ENCODE measurements at places on chromosomes 6 and 20.

GRCh38 chr6:45447716-45448115, 70.0 kb upstream of the SUPT3H start:
- no peak for DNase-seq

DNA sequence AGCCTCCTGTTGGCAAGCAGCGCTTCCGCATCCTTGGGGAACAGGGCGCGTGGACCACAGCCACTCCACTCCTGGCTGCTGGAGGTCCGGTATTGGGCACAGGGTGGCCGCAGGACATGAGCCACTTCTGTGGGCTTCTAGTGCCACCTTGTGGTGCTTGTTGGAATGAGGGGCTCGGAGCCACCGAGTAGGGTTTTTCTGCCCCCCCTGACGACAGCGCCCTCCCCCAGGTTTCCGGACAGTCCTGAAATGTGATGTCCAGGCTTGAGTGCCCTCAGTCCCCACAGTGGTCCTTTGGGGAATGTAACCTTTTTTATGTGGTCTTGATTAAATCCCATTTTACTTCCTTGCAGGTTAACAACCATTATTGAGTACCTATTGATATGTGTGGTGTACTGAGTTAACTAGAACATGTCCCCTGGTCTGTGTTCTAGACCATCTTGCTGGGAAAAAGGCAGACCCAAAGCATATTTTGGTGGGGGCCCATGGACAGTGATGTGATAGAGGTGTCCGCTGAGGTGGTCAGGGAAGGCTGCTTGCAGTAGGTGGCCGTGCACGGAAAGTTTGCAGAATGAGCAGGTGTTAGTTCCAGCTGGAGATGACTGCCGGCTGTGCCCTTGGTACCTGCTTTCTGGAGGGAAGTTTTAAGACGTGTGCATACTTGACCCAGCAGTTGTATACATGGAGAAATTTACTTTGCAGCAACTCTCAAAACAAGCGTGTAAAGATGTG, 70.0 kb downstream of the PTPN1 start:
- DNase-seq, result peak; percentile 52

GRCh38 chr20:1651268-1652058, 6.1 kb downstream of the SIRPG start:
- no peak for DNase-seq

DNA sequence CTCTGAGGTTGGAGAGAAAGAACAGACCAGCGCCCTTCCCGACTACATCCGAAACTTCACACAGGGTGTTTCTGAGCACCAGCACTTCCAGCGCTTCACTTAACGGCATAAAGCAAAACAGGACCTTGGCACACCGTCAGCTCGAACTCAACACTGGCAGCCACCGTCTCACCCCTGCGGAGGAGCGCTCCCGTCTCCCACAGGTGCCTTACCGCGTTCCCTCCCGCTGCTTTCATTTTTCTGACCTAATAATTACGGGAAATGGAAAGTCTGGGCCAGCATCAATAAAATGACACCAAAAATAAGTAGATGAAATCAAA, 37.7 kb upstream of the SYNJ2 start:
- DNase-seq, result no peak

GRCh38 chr6:34052071-34052825, 93.6 kb downstream of the GRM4 start:
- no peak for DNase-seq

GRCh38 chr6:79438030-79438429, 99.2 kb downstream of the LCA5 start:
- DNase-seq, result no peak

- DNase-seq, result no peak
Observed at GRCh38 chr20:49310705-49311104, 32.8 kb upstream of the ZNFX1 start.

DNA sequence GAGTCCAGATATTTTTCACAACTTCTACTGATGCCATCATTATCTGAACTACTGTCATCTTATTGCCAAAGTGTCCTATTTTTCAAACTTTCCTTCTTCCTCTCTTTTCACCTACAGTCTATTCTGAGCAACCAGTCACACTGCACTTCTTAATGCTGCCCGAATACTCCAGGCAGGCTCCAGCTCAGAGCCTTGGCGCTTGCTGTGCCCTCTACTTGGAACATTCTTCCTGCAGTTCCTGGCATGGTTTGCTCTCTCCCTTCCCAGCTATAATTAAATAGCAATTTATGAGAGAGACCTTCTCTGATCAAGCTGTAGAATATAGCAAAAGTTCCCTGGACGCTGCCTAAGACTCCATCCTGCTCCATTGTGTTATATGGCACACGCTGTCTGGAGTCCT, 831.6 kb downstream of the QKI start:
- no peak for DNase-seq

Data from fibroblast of skin of right biceps (primary cell).